Gastrocnemius medialis (tissue), 4 donors: ENCODE measurements at places on chromosomes 3 and 15.
A peak's percentile ranks its signal among the peaks of the same experiment; 100 is the strongest.

DNA sequence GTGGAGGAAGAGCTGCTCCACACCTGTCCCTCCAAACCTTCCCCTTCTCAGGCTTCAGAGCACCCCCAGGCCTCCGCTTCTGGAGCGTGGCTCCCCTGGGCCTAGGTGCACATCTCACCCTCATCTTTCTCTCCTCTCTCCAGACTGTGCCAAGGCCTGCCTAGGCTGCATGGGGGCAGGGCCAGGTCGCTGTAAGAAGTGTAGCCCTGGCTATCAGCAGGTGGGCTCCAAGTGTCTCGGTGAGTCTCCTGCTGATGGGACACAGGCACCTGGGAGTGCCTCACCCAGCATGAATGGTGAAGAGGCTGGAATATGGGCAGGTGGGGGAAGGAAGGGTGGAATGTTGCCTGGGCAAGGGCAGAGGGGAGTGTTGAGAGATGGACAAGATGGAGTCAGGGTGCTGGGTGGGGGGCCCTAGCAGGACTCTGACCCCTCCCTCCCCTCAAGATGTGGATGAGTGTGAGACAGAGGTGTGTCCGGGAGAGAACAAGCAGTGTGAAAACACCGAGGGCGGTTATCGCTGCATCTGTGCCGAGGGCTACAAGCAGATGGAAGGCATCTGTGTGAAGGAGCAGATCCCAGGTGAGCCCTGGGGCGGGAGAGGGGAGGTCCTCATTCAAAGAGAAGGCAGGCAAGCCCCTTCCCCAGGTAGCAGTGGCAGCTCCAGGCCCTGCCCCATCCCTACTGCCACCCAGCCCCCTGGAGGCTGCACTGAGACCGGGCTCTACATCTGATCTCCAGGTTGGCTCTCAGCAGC, 9.1 kb downstream of the PRRT3 start:
- H3K4me3 ChIP-seq: no peak overlapping the region
- peaks cover 16% of the 10 kb centered on the region for H3K4me1 ChIP-seq
- no peaks in the 10 kb centered on the region for H3K27me3 ChIP-seq
- DNase-seq: no peak
- H3K27ac ChIP-seq: no peak overlapping the region

DNA sequence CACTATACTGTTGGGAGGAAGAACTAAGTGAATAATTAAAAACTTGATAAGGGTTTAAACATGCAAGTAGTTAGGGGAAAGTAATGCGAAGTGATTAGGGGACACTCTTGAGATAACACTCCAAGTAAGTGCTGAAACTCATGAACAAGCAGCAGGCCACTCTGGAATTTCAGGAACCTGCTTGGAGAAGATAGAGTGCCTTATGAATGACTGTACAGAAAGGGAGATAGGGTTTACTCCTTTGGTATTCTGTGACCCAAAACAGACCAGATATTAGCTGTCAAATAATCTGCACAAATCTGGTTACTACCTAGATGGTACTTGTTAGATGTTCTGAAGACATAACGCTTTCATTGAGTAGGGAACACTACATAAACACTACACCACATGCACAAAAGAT, 85.6 kb downstream of the FRMD4B start:
- no peak overlapping the region for H3K4me3 ChIP-seq
- no peaks in the 10 kb centered on the region for H3K4me1 ChIP-seq
- H3K36me3 ChIP-seq: no peaks in the 10 kb centered on the region
- no peaks in the 10 kb centered on the region for H3K27me3 ChIP-seq
- H3K27ac ChIP-seq: no peak overlapping the region
- DNase-seq: no peak

DNA sequence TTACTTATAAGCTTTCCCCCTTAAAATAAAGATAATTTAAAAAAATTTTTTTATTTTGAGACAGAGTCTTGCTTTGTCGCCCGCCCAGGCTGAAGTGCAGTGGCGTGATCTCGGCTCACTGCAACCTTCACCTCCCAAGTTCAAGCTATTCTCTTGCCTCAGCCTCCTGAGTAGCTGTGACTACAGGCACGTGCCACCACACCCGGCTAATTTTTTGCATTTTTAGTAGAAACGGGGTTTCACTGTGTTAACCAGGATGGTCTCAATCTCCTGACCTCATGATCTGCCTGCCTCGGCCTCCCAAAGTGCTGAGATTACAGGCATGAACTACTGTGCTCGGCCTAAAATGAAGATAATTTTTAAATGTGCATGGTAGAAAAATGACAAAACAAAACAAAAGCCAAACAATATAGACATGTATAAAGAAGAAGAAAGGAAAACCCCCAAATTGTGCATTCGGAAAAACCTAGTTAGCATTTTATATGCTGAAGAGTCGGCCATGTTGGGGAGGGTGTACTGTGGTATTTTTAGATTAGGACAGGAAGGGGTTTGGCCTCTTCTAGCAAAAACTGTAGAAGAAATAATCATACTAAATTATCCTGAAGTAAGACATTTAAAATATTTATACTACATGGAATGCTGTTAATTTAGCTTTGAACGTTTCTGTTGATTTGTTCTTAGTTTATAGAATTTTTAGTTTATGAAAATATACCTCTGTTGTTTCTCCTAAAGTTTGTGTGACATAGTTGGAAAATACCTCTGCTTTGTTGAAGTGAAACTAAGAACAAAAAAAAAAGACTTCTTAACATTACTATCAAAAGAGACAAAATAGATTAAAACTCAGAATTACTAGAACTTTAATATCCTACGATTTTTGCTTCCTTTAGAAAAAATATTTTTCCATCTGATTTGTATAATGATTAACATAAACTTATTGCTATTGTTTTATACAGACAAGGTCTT, 7.4 kb downstream of the APPL1 start:
- DNase-seq: no peak
- H3K4me3 ChIP-seq: no peak overlapping the region
- H3K27ac ChIP-seq: no peak overlapping the region
- no peaks in the 10 kb centered on the region for H3K27me3 ChIP-seq

DNA sequence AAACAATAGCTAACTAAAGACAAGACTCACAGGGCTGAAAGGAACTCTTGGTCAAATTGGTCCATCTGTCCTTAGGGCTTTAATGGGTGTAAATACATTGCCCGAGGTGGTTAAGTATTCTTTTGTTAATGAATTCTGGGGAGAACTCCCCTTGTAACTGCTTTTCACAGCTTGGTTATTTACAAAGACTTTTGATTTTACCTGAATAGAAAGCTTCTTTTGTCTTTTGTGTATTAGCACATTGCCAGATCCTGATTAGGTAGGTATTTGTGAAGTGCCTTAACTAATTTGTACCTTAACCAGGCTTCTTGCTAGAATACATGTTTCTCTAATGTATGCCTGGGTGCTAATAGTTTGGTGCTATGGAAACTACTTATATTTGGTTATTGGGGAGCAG, 14.0 kb downstream of the CHD2 start:
- DNase-seq: no peak
- peaks cover 3% of the 10 kb centered on the region for H3K36me3 ChIP-seq
- peaks cover 89% of the 10 kb centered on the region for H3K4me1 ChIP-seq
- H3K4me3 ChIP-seq: no peak overlapping the region

DNA sequence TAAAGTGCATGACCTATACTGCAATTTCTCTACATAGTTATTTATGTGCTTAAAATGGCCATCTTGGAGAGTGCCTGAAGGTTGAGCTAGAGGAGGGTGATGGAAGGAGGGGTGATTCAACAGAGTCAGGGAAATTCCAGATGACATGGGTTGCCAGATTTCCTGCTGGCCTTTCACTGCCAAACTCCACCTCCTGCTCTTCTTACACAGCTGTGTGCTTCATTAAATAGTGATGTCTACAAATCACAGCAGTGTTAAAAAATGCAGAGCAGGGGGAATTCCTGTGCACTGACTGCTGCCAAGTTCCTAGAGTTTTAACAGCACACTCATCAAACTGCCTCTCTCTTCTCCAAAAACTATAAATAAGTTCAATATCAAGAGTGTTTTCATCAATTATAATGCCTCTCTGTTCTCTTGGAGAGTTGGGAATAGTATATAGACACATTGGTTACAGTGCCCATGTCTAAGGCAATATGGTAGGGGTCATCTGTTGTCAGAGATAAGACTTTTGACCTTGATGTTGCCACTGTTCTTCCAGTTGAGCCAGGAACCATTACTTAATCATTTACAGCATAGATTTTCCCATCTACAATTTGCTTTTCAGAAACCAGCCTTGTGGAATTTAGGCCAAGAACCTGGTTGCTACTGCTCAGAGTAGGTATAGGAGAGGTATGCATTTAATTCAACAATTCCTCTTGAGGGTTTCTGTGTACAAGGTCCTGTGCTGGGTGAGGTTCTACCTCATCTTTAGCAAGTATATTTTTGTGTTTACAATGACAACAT, 79.6 kb downstream of the TP63 start:
- H3K27ac ChIP-seq: no peak overlapping the region
- H3K4me3 ChIP-seq: no peak overlapping the region
- peak; percentile 64 for DNase-seq
- H3K27me3 ChIP-seq: no peaks in the 10 kb centered on the region

- no peaks in the 10 kb centered on the region for H3K27me3 ChIP-seq
- no peak overlapping the region for H3K4me3 ChIP-seq
- no peaks in the 10 kb centered on the region for H3K36me3 ChIP-seq
- no peak overlapping the region for H3K27ac ChIP-seq
- DNase-seq: no peak
- peaks cover 11% of the 10 kb centered on the region for H3K4me1 ChIP-seq
Observed at GRCh38 chr3:17143893-17144664, 259.3 kb downstream of the PLCL2 start.

- no peak for DNase-seq
- H3K27ac ChIP-seq: no peak overlapping the region
- H3K36me3 ChIP-seq: no peaks in the 10 kb centered on the region
- H3K4me3 ChIP-seq: no peak overlapping the region
- no peaks in the 10 kb centered on the region for H3K4me1 ChIP-seq
- no peaks in the 10 kb centered on the region for H3K27me3 ChIP-seq
Observed at GRCh38 chr15:85324202-85324601, 56.2 kb upstream of the AKAP13 start.

- H3K27ac ChIP-seq: no peak overlapping the region
- no peak for DNase-seq
- no peaks in the 10 kb centered on the region for H3K36me3 ChIP-seq
- H3K27me3 ChIP-seq: peaks cover 2% of the 10 kb centered on the region
Observed at GRCh38 chr3:139309061-139309591, 34.7 kb upstream of the MRPS22 start.

DNA sequence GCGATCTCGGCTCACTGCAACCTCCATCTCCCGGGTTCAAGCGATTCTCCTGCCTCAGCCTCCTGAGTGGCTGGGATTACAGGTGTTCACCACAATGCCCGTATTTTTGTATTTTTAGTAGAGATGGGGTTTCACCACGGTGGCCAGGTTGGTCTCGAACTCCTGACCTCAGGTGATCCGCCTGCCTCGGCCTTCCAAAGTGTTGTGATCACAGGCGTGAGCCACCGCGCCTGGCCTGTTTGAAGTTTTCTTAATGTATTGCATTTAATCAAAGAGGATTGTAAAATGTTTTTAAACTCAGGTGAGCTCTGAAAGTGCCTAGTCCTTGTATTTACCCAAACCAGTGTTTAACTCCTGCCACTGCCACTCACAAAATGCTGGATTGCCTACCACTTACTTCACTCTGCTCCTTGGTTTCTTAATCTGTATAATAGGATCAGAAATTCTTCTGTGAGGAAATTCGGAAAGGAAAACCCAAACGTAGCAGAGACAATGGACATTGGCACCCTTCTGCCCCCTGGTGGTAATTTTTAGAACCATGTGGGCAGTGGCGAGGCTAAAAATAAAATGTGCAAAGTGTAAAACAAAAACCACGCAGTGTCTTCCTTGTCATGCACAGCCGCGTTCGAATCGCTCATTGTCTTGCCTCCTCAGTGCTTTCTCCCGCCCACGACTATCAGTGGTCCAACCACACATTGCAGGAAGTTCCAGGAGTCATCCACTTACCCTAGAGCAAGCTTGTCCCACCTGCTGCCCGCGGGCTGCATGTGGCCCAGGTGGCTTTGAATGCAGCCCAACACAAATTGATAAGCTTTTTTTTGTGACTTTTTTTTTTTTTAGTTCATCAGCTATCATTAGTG, 27.3 kb downstream of the CEP19 start:
- no peak overlapping the region for H3K4me3 ChIP-seq
- H3K36me3 ChIP-seq: no peaks in the 10 kb centered on the region
- peak; percentile 16 for DNase-seq
- no peak overlapping the region for H3K27ac ChIP-seq
- H3K4me1 ChIP-seq: no peaks in the 10 kb centered on the region

DNA sequence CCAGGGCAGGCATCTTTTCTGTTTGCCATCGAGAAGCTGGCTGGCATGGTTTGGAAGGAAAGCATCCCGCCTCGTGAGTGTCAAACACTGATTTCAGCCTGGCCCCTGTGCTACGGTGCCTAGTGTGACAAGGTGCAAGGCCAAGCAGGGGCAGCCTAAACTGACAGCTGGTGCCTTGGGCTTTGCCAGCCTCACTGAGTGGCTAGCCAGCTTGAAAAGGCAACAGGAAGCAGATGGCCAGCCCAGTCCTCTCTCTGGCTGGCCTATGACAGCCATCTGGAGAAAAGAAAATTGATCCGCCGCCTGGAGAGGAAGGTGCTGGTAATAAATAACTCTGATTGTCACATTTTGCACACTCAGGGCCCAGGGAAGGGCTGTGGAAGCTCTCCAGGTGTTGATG, 52.2 kb downstream of the C3orf85 start:
- DNase-seq: no peak
- no peaks in the 10 kb centered on the region for H3K27me3 ChIP-seq
- no peaks in the 10 kb centered on the region for H3K4me1 ChIP-seq
- H3K4me3 ChIP-seq: no peak overlapping the region

DNA sequence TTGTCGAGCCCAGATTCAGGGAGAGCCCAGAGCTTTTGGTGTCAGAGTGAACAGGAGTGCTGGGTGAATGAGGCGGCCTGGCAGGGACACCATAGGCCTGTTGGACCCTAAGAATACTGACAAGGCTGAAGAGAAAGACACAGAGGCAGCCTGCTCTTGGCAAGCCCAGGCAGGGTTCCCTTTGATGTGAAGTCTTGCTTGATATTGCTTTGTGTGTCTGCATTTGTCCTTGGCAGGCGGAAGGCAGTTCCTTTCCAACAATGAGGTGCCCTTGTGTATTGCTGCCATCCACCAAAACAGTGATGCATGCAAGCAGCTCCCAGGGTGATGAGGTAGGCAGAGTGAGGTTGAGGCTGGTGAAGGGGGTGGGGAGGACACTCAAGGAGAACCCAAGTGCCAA, 152.7 kb upstream of the TSC22D2 start:
- H3K36me3 ChIP-seq: no peaks in the 10 kb centered on the region
- no peak overlapping the region for H3K4me3 ChIP-seq
- H3K27me3 ChIP-seq: no peaks in the 10 kb centered on the region
- H3K27ac ChIP-seq: peak overlapping the region; percentile 86

- H3K27ac ChIP-seq: no peak overlapping the region
- no peak for DNase-seq
- H3K36me3 ChIP-seq: no peaks in the 10 kb centered on the region
- no peaks in the 10 kb centered on the region for H3K27me3 ChIP-seq
- no peak overlapping the region for H3K4me3 ChIP-seq
Observed at GRCh38 chr3:71099997-71100719, 483.4 kb downstream of the FOXP1 start.
